Esophagus squamous epithelium (tissue), 5 donors: ENCODE measurements at places on chromosomes 1 and 21.

DNA sequence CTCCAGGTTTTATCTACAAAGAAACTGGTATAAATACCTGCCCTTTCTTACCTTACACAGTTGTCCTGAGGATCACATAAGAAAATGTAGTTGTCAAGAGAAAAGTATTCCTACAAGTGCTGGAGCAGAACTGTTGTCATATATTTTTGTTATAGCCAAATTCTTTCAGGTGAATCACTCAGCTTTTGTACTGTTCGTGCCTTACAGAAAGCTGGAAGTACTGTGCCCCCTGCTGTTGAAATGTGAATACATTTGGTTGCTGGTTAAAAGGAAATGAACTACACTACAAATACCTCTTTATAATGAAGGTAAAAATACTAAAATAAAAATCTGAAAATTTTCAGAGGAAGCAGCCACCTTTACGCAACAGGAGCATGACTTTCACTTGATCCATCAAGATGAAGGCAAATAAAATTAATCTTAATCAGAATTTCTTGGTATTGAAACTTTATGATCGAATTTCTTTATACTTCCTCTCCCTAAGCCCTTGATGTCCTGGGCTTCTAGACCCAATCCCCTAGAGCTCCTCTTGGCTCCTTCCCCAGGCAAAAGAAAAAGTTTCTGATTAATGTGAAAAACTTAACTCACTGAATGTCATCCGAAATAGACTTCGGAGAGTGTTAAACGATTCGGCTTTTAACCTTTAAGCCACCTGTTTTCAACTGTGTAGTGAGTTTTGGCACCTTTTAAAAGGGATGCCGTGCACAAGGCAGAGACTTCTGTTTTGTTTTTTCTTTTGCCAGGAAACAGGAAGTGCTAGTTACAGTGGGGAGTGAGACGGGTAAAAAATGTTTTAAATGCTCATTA lies 12.5 kb downstream of the CHML start:
- DNase-seq: no peak

- DNase-seq: no peak
These were observed 941 bp upstream of the IFI16 start for GRCh38 chr1:159008744-159009188.

- no peak for DNase-seq
These were observed 11.3 kb upstream of the SYT6 start for GRCh38 chr1:114164840-114165543.

- DNase-seq: no peak
These were observed 99.5 kb upstream of the BACE2 start for GRCh38 chr21:41068496-41068895.

DNA sequence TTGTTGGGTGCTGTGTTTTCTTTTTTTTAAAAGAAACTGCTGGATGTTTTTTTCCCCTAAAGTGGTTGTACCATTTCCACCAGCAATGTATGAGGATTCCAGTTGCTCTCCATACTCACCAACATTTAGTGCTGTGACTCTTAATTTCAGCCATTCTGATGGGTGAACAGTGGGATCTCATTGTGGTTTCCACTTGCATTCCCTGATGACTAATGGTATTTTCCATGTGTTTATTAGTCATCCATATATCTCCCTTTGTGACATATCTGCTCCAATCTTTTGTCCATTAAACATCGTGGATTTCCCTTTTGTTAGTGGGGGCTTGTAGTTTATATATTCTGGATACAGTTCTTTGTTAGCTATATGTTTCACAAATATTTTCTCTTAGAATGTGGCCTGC lies 206.0 kb downstream of the CAMTA1 start:
- DNase-seq: no peak

GRCh38 chr1:119290297-119290696 lies 78.3 kb upstream of the HAO2 start:
- DNase-seq: no peak

- no peak for DNase-seq
These were observed 176.3 kb upstream of the ZNHIT6 start for GRCh38 chr1:85884372-85885035.

GRCh38 chr1:226829105-226829504 lies 41.3 kb upstream of the PSEN2 start:
- no peak for DNase-seq

DNA sequence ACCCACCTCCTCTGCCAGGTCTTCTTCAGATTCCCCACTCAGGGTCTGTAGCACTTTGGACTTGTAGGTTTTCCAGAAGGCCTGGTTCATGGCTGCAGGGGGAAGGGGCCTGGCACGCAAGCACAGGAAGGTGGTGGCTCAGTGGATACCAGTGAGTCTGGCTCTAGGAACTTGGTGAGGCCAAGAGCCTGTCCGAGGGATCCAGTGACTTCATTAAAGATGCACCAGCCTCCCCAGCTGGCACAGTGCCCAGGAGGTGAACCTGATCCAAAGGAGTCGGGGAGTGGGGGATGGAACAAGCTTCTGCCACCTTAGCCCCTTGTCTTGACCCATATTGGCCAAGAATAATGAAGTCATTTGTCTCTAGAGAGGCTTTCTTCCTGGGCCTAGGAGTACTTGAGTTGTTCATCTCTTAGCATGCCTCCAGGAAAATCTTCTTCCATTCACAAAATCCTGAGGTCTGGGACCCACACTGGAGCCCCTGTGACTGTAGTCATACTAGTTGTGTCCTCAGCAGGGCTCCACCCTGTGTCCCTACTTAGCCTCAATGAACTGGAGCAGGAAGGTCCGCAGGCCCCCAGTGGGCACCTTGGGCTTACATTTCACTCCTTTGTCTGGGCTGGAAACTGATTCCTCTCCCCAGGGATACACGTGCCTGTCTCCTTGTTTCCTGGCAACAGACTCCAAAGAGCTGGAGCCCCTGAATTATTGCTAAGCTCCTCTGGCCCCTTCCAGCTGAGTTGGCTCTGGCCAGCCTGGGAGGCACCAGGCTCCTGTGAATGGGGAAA lies at the start of gene C1orf232:
C1orf232 (minus strand) TSS at position 554 of the 788 bp plus-strand sequence; CDS start at position 90, 464 bp downstream.
- DNase-seq: no peak

DNA sequence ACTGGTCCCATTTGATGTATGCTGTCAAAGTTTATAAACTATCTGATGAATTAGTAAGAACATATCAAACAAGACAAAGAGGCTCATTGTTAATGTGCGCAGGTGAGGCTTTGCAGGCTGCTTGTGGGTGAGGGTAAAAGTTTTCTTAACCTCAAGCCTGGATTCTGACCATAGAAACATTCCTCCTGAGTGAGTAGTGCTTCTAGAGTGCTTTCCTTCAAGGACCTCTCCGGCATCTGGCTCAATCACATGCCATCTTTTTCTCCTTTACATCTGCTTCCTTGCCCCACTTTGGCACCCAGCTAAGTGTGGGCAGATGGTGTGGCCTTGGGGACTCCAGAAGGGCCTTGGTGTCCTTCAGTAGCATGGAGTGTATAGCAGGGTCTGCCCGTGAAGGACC lies 104.0 kb downstream of the ROR1 start:
- DNase-seq: no peak

GRCh38 chr1:85289207-85289847 lies 12.9 kb upstream of the BCL10 start:
- no peak for DNase-seq

- no peak for DNase-seq
These were observed 8.5 kb upstream of the COL8A2 start for GRCh38 chr1:36133484-36133883.

DNA sequence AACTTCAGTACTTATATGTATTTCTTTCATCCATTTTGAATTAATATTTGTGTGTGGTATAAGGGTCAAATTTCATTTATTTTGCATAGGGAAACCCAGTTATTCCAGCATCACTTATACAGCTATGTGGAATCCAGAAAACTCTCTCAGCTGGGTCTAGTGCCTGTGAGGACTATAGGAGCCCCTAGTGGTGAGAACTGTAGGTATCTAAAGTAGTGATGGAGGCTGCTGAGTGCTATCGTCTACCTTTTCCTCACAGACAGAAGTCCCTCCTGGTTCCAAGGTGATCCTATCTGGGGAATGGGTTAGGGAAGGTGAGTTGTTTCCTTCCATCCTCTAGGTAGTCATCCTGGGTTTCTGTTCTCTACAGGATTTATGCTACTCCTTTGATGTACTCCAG lies 352.0 kb upstream of the C1orf87 start:
- no peak for DNase-seq

GRCh38 chr21:17461582-17461981 lies 51.3 kb upstream of the CXADR start:
- DNase-seq: no peak

- DNase-seq: no peak
These were observed 14.6 kb upstream of the PKP1 start for GRCh38 chr1:201268604-201269151.

DNA sequence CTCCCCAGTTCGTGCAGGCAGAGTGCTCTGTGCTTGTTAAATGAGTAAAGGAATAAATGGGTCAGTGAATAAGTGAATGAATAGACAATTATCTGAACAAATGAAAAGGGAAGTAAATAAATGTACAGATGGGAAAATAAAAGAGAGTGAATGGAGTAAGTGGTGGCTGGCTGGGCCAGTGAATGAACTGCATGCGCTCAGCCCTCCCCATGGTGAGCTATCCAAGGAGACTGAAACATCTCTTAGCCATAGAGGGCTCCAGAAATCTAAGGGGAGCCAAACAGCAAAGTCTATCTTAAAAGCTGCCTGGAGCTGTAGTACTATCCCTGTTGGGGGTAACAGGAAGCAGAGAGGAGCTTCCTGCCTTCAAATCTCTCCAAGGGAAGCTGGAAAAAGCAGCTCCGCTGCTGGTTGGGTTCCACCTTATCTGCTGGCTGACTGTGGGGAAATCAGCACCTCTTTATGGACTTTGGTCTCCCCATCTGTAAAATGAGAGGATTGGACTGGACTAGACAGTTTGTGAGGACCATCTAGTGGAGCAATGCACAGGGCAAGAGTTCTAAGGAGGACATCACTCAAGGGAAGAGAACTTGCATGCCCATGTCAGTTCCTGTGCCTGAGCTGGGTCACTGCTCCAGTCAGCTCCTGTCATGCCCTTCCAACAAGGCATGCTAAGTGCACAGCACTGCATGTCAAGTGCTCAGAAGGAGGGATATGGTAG lies 77.9 kb downstream of the TRABD2B start:
- DNase-seq: no peak

DNA sequence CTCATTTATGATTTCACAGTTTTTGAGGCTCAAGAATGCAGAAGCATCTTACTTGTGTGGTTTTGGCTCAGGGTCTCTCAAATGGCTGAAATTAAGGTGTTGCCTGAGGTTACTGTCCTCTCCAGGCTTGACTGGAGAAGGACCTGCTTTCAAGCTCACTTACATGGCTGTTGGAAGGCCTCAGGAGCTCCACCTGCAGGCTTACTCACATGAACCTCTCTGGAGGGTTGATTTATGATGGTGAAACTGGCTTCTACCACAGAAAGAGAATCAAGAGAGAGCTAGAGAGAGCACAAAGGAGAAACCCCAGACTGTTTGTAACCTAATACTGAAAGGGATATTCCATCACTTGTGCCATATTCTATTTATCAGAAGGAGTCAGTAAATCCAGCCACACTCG lies 6.2 kb upstream of the KCNK2 start:
- no peak for DNase-seq
